Astrocyte (in vitro differentiated cells and primary cell): ENCODE measurements at places on chromosomes 16 and 17.
A peak's percentile ranks its signal among the peaks of the same experiment; 100 is the strongest.

DNA sequence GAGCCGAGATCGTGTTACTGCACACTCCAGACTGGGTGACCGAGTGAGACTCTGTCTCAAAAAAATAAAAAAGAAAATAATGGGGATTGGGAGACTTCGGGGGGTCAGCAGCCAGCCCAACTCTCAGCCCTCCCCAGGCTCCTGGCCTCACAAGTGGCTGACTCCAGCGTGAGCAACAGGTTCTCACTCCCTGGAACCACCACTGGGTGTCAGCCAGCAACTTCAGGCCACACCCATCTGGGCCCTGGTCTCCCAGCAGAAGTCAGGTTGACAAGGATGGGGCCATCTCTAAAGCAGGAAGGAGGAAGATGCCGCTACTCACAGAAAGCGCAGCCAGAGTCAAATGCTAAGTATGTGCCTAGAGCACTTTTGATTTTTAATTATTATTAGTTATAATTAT, 139.4 kb downstream of the C16orf78 start:
- no peaks in the 10 kb centered on the region for H3K4me1 ChIP-seq
- H3K27ac ChIP-seq, result no peak overlapping the region
- H3K27me3 ChIP-seq, result no peaks in the 10 kb centered on the region
- DNase-seq, result no peak

DNA sequence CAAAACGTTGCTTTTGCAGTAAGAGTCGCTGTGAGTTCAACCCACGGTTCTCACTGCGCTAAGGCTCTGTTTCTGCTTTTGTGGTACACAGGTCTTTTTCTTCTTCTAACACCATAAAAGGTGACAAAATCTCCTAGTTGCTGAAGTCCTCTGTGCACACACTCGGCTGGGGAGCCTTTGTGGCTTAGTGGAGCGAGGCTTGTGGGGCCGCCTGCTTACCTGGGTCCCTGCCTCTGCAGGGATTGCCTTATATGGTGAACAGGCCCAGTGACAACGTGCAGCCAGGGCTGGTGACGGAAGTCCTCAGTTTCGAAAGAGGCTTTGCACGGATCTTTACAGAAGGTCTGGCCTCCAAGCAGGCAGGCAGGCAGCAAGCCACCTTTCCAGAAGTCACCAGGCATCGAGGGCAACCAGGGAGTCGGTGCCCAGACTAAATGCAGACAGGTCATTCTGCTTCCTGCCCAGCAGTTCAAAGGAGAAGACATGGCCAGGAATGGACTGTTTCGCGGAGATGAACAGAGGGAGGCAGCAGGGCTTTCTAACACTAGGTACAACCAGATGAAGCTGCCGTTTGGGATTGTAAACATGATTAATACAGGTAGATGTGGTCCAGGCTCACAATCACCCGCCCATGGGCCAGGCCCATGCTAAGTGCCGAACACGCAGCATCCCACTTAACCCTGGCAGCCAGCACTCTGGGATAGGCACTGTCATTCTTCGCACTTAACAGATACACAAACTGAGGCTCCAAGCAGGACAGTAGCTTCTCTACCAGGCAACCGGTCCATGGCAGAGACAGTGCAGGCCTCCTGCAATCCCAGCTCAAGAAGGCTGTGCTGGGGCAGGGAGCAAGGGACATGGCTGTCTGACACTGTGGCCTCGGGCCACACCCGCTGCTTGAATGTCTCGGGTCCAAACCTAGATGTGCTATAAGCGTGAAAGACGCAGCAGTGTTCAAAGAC, 10.7 kb upstream of the MEAK7 start:
- DNase-seq, result no peak
- no peaks in the 10 kb centered on the region for H3K27me3 ChIP-seq
- peaks cover 29% of the 10 kb centered on the region for H3K4me1 ChIP-seq
- no peak overlapping the region for H3K4me3 ChIP-seq
- H3K27ac ChIP-seq, result no peak overlapping the region

- no peak overlapping the region for H3K4me3 ChIP-seq
- H3K36me3 ChIP-seq, result no peaks in the 10 kb centered on the region
- peaks cover 17% of the 10 kb centered on the region for H3K27me3 ChIP-seq
- DNase-seq, result no peak
- H3K4me1 ChIP-seq, result no peaks in the 10 kb centered on the region
- H3K27ac ChIP-seq, result no peak overlapping the region
Observed at GRCh38 chr16:57949013-57949412, 21.9 kb downstream of the CNGB1 start.

GRCh38 chr16:3058139-3059030, 7.1 kb upstream of the IL32 start:
- no peaks in the 10 kb centered on the region for H3K27me3 ChIP-seq
- peaks cover 10% of the 10 kb centered on the region for H3K4me1 ChIP-seq
- peak overlapping the region; percentile 50 for H3K27ac ChIP-seq
- H3K4me3 ChIP-seq, result peak overlapping the region; percentile 73
- H3K36me3 ChIP-seq, result no peaks in the 10 kb centered on the region

GRCh38 chr16:85530370-85530739, 82.8 kb upstream of the GSE1 start:
- no peaks in the 10 kb centered on the region for H3K4me1 ChIP-seq
- H3K4me3 ChIP-seq, result no peak overlapping the region
- no peak for DNase-seq
- H3K36me3 ChIP-seq, result no peaks in the 10 kb centered on the region
- H3K27ac ChIP-seq, result no peak overlapping the region

DNA sequence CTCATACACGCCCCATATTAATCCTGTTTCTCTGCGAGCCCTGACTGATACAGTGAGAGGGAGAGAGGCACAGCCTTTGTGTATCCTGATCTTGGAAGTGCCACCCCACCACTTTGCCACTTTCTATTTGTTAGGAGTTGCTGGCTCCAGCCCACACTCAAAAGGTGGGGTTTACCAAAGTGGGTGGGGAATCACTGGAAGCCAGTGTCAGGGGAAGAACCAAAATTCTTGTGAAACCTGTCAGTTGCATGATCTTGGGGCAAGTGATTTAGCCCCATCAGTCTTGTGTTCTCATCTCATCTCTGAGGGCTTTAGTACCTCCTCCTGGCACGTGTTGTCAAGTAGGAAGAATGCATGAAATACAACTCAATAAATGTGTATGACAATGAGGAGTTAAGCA, 119.5 kb downstream of the SOX9 start:
- H3K4me3 ChIP-seq, result no peak overlapping the region
- H3K27me3 ChIP-seq, result no peaks in the 10 kb centered on the region
- H3K4me1 ChIP-seq, result no peaks in the 10 kb centered on the region
- H3K27ac ChIP-seq, result no peak overlapping the region

GRCh38 chr16:28181515-28181914, 30.2 kb downstream of the XPO6 start:
- H3K36me3 ChIP-seq, result peaks cover 13% of the 10 kb centered on the region
- no peak overlapping the region for H3K4me3 ChIP-seq
- no peaks in the 10 kb centered on the region for H3K27me3 ChIP-seq
- H3K27ac ChIP-seq, result peak overlapping the region; percentile 80

- H3K36me3 ChIP-seq, result no peaks in the 10 kb centered on the region
- peaks cover 7% of the 10 kb centered on the region for H3K4me1 ChIP-seq
- no peaks in the 10 kb centered on the region for H3K27me3 ChIP-seq
- H3K27ac ChIP-seq, result peak overlapping the region; percentile 38
- peak; percentile 79 for DNase-seq
Observed at GRCh38 chr17:39365242-39365641, 36.2 kb downstream of the FBXL20 start.

DNA sequence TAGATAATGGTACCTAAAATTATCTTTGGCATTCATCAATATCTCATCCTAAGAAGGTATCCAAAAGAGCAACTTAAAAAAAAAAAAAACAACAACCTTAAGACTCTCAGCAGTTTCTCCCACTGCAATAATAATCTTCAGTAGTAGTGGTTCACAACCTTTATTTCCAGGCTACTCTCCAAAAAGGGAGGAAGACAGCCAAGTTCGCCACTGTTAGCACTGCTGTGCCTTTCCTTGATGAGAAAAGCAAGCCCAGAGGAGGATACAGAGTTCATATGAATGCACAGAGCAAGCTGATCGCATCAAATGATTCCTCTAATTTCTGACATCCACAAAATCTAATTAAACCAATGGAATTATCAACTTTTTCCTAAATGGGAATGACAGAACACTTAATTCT, 199.4 kb downstream of the AATF start:
- H3K36me3 ChIP-seq, result peaks cover 4% of the 10 kb centered on the region
- no peak overlapping the region for H3K4me3 ChIP-seq
- peak; percentile 3 for DNase-seq

GRCh38 chr17:11871773-11872172, 125.5 kb downstream of the ZNF18 start:
- no peaks in the 10 kb centered on the region for H3K4me1 ChIP-seq
- no peak overlapping the region for H3K4me3 ChIP-seq
- no peak for DNase-seq

DNA sequence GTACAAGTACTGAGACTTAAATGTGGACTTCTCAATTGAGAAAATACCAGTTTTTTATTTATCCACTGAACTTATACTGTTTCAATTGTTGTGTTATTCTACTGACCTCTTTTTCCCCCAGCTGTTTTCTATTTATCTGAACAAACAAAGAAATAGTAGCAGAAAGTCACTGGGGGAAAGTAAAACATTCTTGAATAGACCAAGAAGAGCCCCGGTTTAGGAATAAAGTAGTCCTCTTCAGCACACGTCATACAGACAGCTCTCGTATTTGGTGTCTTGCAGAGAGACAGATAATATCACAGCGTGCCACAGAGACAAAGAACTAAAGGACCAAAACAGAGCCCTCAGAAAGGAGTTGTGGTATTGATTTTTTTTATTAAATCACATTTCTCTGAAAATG, 1159.1 kb upstream of the CDH8 start:
- no peaks in the 10 kb centered on the region for H3K27me3 ChIP-seq
- H3K4me1 ChIP-seq, result no peaks in the 10 kb centered on the region
- no peaks in the 10 kb centered on the region for H3K36me3 ChIP-seq
- no peak for DNase-seq

- no peaks in the 10 kb centered on the region for H3K36me3 ChIP-seq
- DNase-seq, result no peak
- no peak overlapping the region for H3K27ac ChIP-seq
- H3K27me3 ChIP-seq, result no peaks in the 10 kb centered on the region
Observed at GRCh38 chr17:34000639-34001038, 254.4 kb upstream of the CCL2 start.

- H3K4me3 ChIP-seq, result peak overlapping the region; percentile 76
- DNase-seq, result no peak
- no peaks in the 10 kb centered on the region for H3K27me3 ChIP-seq
- H3K27ac ChIP-seq, result peak overlapping the region; percentile 5
- peaks cover 5% of the 10 kb centered on the region for H3K36me3 ChIP-seq
- peaks cover 14% of the 10 kb centered on the region for H3K4me1 ChIP-seq
Observed at GRCh38 chr17:6444571-6445335, 498 bp downstream of the PIMREG start.

DNA sequence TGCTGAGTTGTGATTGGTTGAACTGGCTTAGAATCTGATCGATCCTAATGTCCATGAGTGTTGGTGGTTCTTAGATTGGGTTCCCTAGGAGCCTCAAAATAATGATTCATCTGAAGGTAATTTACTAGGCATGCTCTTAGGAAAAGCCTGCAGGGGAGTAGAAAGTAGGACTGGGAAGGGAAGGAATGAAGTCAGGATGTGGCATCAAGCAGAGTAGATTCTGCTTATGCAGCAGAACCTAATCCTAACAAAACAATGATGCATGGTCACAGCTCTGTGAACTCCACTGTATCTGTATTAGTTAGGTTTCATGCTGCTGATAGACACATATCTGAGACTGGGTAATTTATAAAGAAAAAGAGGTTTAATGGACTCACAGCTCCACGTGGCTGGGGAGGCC, 132.5 kb downstream of the HS3ST2 start:
- no peaks in the 10 kb centered on the region for H3K4me1 ChIP-seq
- H3K4me3 ChIP-seq, result no peak overlapping the region
- no peak for DNase-seq
- no peak overlapping the region for H3K27ac ChIP-seq
